Effector memory CD8-positive, alpha-beta T cell (primary cell): ENCODE measurements at places on chromosomes 16 and 17.
A peak's percentile ranks its signal among the peaks of the same experiment; 100 is the strongest.

GRCh38 chr16:54847609-54848008 lies 83.1 kb upstream of the IRX5 start:
- no peak for DNase-seq

DNA sequence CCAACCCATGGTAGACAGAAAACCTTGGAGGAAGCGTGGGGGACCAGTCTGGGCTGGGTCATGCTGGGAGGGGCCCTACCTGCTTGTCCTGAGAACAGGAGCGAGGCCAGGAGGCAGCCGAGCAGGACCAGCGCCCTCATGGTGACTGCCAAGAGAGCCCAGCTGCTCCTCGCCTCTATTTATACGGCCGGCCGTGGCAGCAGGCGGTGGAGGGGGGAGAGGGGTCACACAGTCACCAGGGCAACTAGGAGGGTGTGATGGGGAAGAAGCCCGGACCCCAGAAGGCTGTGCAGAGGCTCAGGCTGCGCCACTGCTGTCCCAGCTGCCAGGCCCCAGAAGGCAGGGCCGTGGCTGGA lies at the start of gene SRL:
SRL (minus strand) TSS at position 153 of the 356 bp plus-strand sequence; CDS start at position 140, 13 bp downstream.
- DNase-seq: no peak

DNA sequence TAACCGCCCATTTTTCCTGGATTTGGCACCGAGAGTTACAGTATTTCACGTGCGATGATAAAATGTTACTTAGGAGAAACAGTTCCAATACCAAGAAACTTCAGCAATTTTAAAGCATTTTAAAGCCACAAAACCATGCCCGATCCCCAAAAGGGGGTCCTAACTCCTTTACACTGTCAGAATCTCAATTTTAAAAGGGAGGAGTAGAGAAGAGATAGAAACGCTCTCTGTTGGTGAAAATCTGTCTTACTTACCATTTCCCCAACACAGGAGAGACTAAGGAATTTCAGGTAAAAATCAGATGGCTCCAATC lies 526 bp upstream of the RNASEK start:
- no peak for DNase-seq

- DNase-seq: no peak
Observed at GRCh38 chr16:86085161-86085611, 186.2 kb downstream of the IRF8 start.

DNA sequence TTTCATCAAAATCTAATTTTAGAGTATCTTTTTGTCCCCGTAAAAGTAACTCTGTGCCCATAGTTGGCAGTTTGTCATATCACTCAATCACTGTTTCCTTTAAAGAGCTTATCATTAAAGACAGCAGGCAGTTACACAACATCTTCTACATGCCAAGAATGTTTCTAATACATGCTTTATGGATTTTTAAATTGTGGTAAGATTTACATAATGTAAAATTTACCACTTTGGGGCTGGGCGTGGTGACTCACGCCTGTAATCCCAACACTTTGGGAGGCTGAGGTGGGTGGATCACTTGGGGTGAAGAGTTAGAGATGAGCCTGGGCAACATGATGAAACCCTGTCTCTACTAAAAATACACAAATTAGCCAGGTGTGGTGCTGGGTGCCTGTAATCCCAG lies 687.2 kb downstream of the WWOX start:
- no peak for DNase-seq

- DNase-seq: peak; percentile 44
Observed at GRCh38 chr16:89574681-89575246, 794 bp upstream of the CPNE7 start.

DNA sequence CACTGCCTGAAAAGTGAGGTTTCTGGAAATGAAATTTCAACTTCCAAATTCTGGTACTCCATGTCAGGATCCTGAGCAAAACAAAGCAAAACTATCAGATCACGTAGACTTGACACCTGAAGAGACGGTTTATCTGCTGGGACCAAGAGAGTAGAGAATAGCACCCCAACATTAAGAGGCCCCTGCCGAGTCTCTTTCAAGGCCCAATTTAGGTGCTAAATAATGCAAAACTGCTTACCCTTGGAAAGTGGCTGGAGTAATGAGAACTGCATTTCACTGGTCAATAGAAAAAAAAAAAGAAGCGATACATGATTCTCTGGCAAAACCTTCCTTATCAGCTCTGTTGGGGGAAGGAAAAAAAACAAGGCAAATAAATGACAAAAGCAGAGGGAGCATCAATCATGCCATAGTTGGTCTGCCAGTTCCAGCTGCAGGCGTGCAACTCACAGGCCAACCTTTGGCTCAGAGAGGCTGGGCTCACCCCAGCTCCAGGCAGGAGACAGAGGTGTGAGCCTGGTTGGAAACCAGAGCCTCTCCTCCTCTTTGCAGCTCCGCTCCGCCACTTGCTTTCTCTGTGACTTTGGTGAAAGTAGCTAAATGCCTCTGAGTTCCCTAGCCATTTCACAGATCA lies 595.2 kb downstream of the TOX3 start:
- DNase-seq: no peak

DNA sequence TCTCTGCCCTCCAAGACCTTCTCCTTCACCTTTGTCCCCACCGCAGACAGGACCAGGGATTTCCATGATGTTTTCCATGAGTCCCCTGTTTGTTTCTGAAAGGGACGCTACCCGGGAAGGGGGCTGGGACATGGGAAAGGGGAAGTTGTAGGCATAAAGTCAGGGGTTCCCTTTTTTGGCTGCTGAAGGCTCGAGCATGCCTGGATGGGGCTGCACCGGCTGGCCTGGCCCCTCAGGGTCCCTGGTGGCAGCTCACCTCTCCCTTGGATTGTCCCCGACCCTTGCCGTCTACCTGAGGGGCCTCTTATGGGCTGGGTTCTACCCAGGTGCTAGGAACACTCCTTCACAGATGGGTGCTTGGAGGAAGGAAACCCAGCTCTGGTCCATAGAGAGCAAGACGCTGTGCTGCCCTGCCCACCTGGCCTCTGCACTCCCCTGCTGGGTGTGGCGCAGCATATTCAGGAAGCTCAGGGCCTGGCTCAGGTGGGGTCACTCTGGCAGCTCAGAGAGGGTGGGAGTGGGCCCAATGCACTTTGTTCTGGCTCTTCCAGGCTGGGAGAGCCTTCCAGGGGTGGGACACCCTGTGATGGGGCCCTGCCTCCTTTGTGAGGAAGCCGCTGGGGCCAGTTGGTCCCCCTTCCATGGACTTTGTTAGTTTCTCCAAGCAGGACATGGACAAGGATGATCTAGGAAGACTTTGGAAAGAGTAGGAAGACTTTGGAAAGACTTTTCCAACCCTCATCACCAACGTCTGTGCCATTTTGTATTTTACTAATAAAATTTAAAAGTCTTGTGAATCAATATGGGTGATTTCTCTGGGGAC lies 12.2 kb downstream of the CX3CL1 start:
- DNase-seq: no peak

DNA sequence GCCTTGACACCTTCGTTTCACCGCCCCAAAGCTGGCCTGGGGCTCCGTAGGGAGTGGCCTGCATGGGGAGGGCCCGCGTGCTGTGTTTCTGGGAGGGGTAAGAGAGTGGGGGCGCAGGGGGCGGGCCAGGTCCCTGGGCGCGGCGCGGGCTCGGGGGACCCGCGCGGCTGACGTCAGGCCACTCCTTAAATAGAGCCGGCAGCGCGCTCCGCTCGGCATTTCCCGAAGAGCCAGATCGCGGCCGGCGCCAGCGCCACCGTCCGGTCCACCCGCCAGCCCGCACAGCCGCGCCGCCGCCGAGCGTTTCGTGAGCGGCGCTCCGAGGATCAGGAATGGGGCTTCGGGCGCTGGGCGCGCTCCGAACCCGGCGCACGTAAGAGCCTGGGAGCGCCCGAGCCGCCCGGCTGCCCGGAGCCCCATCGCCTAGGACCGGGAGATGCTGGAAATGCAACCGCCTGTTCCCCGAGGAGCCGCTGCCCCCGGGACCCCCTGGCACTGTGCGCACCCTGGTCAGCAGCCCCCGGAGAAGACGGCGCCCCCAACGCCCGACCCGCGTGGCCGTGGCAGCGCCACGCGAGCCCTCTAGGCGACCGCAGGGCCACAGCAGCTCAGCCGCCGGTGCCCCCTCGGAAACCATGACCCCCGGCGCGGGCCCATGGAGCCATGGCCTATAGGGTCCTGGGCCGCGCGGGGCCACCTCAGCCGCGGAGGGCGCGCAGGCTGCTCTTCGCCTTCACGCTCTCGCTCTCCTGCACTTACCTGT lies at the start of gene HS3ST2:
HS3ST2 (plus strand) TSS at position 215 of the 763 bp plus-strand sequence; CDS start at position 664, 449 bp downstream.
- no peak for DNase-seq
